ENCODE measurements at places on chromosomes 16 and 17.

GRCh38 chr16:71230122-71230845 is at the start of gene HYDIN:
TSS of gene HYDIN (minus strand) at chr16:71230722. CDS start at chr16:71186895, 43,827 bp downstream.
- peak; percentile 60 for DNase-seq

DNA sequence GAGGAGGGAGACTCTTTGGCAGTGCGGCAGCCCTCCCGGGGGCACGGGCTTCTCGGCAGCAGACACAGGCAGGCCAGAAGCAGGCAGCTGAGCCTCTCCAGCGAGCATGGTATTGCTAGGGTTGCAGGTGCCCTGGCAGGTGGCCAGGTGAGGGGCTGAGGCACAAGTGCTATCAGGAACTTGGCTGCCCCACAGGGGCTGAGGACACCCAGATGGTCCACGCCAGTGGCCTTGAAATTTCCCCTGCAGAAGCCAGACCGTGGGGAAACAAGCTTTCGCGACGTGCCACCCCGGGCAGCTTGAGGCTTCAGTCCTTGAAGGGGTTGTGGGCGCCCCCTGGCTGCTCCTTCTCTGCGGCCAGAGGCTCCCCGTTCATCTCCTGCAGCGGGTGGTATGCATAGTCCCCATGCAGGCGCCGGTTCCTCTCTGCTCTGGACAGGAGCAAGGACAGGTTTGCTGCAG is 8.5 kb downstream of the NAGPA start:
- DNase-seq, result peak; percentile 27

- DNase-seq, result peak; percentile 92
Measured at GRCh38 chr17:50482516-50482915, 3.9 kb downstream of the RSAD1 start.

DNA sequence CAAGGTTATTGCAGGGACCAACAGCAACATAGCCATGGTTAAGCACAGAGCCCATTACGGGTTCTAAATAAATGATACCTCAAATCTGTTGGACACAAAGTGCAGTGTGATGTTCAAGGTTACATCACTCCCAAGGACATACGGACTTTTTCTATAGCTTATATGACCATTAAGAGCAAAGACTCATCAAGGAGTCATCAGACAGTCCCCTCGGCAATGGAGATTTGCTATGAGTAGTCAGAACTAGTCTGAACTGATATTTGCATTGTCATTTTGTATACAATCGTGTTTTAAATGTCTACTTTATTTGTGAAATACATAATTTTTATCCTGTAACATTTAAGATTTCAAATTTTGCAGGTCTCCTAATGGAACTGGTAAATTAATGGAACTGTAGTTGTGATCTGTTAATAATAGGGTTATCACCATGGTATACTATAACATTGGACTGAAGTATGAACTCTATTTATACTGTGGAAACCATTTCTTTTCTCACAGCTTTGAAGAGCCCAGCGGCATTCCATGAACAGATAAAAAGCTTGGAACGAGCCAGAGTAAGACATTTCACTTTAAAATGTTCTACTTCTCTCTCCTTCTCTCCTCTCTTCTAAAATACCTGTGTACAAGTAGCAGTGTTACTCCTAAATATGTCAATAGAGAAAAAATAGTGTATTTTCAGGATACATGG is 140.9 kb downstream of the MRTFB start:
- DNase-seq, result no peak

- DNase-seq, result no peak
Measured at GRCh38 chr16:70760221-70760620, 40.7 kb downstream of the VAC14 start.

- DNase-seq, result no peak
Measured at GRCh38 chr16:2896480-2897010, 13.5 kb downstream of the FLYWCH2 start.

GRCh38 chr16:17850581-17851250 is 380.0 kb upstream of the XYLT1 start:
- DNase-seq, result no peak

- DNase-seq, result no peak
Measured at GRCh38 chr17:74337834-74338500, 11.9 kb downstream of the KIF19 start.

GRCh38 chr17:79745641-79746105 is 14.9 kb downstream of the ENPP7 start:
- no peak for DNase-seq

- DNase-seq, result no peak
Measured at GRCh38 chr16:79613009-79613408, 12.5 kb upstream of the MAF start.

DNA sequence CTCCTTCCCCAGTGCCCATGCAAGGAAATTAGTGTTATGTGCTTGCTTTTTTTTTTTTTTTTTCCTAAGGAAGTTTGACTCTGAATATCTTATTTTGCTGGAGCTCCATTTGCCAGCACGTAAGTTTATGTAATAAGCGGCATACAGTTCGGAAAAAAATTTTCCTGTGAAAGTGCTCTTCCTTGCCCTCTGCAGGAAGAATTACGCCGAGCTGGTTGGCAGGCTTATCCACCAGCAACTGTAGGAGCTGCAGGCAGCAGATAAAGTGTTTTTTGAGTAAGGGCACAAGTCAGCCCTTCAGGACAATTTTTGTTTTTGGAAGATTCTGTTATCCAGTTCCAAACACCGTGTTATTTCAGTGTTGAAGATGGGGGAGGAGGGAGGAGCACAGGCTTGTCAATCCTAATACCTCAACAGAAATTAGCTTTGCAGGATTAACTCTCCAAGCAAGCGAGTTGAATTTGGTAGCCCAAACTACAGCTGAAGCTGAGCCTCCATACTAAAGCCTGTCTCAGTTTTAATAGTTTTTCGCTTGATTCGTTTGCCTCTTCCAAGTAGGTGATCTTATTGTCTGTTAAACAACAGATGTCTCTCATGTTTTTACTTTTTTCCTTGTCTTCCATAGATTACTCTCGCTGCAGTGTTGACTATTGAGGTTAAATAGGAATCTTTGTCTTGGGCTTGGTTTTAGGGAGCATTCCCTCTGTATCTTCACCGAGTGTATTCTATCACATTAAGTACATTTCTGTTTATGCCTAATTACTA is 1.1 kb downstream of the SPECC1 start:
- peak; percentile 51 for DNase-seq

GRCh38 chr16:84088695-84089395 is 27.9 kb downstream of the MBTPS1 start:
- no peak for DNase-seq

- no peak for DNase-seq
Measured at GRCh38 chr17:76968707-76969597, 100.7 kb downstream of the MGAT5B start.

DNA sequence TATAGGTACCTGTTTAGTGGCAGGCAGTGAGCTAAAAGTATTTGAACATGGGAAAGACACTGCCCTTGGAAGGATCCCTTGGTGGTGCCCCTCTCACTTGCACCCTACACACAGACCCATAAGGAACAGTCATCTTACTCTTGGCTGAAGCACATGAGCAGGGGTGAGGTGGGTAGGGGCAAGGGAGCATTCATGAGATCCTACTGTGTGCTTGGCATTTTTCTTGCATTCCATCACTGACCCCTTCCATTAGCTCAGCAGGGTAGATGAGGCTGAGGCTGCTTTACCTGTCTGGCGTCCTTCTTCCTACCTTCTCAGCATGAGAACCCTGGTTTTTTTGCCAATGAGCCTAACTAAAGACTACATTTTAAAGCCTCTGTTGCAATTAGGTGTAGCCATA is 48.3 kb downstream of the CCT6B start:
- DNase-seq, result no peak

DNA sequence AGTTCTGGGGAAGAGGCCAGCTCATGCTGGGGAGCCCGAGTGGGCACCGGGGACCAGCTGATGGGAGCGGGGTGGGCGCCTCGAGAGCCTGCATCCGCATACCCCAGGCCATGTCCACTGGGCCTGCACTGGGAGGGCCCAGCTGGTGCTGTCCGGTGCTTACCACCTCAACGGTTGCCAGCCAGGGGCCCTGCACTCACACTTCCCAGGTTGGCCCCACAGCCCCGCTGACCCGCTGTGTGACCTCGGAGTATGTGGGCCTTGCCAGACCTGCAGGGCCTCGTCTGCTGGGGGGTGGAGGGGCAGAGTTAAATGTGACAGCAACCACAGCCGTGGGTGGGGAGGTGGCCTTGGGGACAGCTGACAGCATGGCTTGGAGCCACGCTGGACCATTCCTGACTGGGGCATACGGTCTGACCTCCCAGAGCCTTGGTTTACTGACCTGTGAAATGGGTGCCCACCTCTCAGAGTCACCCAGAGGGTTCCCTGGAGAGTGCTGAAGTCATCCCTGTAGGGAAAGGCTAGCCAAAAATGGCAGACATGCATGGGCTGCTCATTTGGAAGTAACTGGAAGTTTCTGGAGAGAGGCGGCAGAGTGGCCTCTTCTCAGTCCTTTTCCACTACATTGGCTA is 5.4 kb upstream of the GAA start:
- DNase-seq, result no peak

GRCh38 chr17:15175356-15175755 is 89.8 kb downstream of the PMP22 start:
- no peak for DNase-seq

- no peak for DNase-seq
Measured at GRCh38 chr16:82011199-82011641, at the start of gene SDR42E1. TSS of gene SDR42E1 (minus strand) at chr16:82011470. CDS start at chr16:82000858, 10,612 bp downstream.

DNA sequence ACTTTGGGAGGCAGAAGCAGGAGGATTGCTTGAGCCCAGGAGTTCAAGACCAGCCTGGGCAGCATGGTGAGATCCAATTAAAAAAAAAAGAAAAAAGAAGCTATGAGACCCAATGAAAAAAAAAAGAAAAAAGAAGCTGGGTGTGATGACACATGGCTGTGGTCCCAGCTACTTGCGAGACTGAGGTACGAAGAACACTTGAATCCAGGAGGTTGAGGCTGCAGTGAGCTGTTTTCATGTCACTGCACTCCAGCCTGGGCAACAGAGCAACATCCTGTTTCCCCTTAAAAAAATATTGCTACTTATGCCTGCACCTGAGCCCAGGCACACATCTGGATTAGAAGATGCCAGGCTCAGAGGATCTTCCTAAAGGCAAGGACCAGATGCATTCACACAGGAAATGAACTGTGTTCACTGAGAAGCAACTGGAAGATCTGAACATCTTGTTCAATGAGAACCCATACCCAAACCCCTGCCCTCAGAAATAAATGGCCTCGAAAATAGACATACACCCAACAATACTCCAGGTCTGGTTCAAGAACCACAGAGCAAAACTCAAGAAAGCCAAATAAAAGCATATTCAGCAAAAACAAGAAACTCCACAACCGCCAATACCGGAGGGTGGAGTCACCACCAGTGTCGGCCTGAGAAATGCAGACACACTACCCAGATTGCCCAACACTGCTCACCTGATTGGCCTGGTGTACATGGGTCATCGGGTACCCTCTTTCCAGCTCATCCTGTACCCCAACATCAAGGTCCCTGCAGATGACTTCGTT is 4.4 kb downstream of the RNF135 start:
- no peak for DNase-seq

DNA sequence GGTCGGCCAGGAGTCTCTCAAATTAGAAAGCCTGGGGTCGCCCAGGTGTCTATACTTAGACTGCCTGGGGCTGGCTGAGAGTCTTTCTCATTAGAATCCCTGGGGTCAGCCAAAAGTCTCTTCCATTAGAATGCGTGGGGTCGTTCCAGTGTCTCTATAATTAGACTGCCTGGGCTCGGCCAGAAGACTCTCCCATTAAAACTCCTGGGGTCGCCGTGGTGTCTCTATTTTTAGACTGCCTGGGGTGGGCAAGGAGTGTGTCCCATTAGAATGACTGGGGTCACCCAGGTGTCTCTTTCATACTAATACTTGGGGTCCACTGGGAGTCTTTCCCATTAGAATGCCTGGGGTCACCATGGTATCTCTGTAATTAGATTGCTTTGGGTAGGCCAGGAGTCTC is 2227.7 kb downstream of the TP53TG3F start:
- DNase-seq, result no peak

DNA sequence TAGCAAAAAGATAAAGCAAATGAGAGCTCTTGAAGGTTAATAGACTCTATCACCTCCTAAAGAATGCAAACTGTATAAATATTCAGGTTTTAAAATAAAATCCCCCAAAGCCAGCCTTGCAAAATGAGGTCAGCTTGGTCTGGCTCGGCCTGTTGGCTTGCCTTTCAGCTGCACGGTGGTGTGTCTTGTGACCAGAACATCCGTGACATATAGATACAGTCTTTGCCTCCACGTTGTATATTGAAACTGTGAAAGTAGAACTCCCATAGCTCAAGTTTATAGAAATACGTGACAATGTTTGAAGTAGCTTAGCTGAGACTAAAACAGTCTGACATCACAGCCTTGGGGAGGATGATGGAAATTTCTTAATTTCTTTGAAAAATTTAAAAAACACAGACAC is 236.6 kb upstream of the MYOCD start:
- DNase-seq, result no peak

GRCh38 chr17:2814481-2815341 is 18.5 kb downstream of the RAP1GAP2 start:
- DNase-seq, result no peak

GRCh38 chr16:56781528-56781961 is 51.6 kb downstream of the NUP93 start:
- DNase-seq, result no peak

DNA sequence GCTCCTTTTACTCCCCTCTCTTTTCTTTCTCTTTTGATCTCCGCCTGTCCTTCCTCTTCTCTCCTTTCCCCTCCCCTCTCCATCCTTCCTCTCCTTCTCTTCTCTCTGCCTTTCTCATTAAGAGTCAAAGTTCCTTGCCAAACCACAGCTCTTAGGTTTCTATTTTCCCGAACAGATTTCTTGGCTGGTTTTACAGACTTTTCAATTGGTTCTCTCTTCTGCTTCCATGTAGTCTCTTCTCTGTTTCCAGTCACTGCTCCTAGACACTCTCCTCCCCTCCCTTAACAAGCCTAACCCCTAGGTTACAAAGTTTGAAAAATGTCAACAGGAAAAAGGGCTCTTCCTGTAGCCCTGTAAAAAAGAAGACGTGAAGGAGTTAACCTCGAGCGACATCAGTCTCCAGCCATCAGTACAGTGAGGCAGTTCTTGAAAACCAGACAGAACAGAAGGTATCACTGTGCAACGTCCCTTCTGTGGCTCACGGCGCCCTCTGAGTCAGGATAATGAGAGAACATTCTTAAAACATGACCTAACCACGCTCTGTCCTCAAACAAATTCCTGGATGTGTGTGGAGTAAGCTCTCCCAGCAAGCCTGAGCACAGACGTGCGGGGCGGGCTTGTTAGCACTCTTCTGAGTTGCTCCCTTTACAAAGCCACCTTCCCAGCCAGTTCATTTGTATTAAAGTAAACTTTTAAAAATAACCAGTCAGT is 11.6 kb upstream of the MARCHF10 start:
- no peak for DNase-seq

DNA sequence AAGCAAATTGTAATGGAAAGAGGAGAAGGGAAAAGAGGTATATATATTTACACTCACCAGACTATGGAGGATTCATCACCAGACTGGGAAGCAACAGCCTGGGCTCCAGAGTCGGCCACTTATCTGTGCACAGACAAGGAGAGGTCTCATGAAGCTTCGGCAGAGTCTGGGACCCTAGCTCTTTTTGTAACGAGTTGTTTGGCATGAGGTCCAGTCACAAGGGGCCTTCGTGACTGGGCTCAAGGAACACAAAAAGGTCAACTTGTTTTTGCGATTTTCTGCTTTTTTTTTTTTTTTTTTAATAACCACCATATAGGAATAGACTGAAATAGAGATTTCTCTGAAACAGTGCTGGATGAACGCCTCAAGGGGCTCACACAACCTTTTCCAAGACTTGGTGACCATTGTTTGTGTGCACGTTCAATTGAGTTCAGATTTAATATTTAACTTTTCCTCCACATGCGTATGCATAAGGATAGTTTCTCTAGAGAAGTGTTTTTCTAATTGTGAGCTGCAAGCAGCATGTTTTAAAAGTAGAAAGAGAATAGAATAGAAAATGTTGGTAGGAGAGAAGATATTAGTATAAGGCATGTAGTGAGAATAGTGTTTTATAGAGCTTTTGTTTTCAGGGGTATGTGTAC is 25.8 kb downstream of the BPTF start:
- no peak for DNase-seq
